ENCODE measurements at places on chromosomes 7 and 10.

- no peak for DNase-seq
Observed at GRCh38 chr7:87027900-87028299, 31.6 kb downstream of the ELAPOR2 start.

DNA sequence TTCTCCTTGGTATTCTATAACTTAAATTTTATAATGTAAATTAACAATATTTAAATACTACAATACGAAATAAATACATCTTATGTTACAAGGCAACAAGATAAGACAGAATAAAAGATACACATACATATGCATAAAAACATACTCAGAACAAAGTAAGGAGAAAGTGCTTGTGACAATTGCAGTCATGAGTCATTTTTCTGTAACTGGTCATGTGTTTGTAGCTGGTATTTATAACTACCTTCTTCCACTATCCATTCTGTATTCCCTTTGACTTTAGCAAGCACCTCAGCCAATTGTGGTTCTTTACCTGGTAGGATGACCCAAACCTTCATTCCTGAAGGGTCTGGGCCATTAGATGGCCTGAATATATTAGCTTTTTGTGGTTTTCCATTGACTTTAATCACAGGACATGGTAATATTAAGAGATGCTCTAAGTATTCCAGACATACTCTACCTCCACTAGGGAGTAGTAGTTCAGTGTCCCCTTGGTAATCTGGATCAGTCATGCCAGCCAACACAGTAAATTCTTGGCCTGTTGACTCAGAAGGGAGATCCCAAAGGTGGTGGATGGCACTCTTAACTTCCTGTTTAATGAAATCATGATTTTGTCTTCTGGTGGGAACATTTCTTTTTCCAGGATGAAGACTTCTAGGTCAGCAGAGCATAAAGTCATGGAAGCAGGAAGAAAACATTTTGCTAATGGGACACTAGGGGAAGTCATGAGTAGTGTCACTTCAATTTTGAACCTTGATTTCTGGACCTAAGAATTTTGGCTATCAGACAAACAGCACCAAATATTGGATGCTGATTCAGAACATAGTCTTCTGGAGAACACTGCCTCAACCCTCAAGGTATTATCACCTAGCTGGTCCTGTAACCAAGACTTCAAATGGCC is 733.7 kb upstream of the IGFBP3 start:
- DNase-seq: no peak

DNA sequence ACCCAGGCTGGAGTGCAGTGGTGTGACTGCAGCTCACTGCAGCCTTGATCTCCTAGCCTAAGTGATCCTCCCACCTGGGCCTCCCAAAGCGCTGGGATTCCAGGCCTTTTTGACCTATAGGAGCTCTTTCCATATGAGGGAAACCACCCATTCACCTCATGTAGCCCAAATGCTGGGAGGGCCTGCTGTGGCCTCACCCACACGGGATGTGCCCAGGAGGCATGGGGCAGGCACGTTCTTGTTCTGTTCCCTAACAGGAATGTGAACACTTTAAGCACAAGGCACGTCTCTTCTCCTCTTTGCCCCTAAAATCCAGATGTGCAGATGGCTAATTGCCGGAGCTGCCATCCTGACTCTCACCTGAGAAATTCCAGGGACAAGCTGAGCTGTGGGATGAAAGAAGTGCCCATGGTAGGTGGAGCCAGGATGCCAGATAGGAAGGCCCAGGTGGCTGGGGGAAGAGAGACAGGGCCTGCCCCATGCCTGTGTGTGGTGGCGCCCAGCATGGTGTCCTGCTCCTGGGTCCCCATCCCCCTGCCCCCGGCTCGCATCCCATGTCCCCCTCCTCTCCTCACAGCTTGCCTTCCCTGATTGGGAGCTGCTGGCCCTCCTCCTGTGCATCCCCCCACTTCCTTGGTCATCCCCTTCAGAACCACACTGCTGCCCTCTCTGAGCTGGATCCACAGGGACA is 17.3 kb downstream of the CAMK2B start:
- no peak for DNase-seq

- no peak for DNase-seq
Observed at GRCh38 chr7:27150568-27151340, 1.6 kb downstream of the HOXA3 start.

DNA sequence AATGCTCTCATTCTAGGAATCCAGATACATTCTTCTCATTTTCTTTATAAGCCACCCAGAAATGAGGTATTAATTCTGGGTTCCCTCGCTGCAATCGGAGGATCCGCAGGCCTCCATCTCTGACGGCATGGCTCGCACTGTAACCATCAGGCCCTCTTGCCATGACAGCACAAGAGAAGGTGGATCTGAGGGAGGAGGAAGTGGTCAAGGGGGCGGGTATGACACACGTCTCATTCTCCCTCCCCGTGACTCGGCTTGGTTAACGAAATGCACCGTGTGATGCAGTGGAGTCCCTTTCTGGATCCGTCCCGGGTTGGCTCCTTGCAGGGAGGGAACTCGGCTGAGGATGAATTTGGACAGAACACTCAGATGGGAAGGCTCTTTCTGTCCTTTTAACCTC is 280.2 kb downstream of the TCERG1L start:
- no peak for DNase-seq

Measured in substantia nigra (tissue), 51 donors.